Occipital lobe (tissue), 3 donors: ENCODE measurements at places on chromosomes 12 and 14.

- DNase-seq, result no peak
Measured at GRCh38 chr14:31018057-31018645, 7.3 kb upstream of the AP4S1 start.

DNA sequence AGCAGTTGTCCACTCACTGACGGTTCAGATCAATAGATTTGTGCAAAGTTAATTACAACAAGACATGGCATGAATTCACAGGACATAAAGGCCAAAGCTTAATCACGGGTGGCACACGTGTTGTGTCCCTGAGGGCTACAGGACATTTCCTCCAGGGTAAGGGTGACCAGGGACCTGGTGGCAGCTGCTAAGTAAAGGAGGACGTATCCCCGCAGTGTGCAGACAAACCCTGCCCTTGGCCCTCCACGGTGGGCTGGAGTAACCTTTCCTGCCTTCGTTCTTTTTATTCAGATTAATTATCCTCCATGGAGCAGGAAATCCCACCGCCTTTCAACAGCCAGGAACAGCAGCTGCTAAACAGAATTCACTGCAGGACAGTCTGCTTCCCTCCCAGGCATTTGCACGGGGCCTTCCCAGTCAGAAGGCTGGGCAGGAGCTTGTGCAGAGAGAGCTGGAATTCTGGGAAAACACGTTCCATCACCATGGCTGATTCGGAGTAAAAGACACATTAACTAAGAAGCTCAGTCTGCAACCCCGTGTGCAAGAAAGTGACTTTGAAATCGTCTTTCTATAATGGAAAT, 289.9 kb upstream of the SFSWAP start:
- no peak for DNase-seq

GRCh38 chr12:114166362-114166761, 200.2 kb upstream of the RBM19 start:
- DNase-seq, result no peak

- no peak for DNase-seq
Measured at GRCh38 chr12:62888454-62889110, 46.4 kb downstream of the PPM1H start.

DNA sequence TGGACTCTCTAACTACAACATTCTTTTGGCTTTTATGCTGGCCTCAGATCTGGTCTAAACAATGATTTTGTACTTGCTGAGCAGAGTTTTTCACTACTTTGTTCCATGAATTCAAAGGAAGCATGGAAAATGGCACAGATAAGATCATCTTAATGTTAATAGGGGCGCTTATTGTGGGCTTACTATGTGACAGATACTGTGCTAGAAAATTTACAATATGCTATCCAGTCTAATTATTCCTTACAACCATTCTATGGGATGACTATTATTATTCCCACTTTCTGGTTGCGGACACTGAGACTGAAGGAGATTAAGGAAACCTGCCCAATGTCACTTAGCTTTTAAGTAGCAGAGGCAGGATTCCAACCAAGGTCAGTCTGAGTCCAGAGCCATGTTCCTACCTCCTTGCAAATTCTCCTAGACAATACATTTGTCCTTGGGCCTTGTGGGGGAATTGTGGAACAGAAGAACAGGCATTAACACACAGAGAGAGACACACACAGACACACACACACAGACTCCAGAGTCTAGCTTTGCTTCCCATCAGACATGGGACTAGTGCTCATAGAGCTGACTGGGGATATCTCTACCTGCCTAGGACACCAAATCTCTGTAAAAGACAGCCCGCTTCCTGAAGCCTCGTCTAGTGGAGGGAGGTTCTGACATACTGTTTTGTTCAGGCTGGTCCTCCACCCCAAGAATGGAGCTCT, 107.7 kb downstream of the SLC38A1 start:
- DNase-seq, result no peak

GRCh38 chr14:105562713-105563346, 36.4 kb downstream of the TMEM121 start:
- no peak for DNase-seq

DNA sequence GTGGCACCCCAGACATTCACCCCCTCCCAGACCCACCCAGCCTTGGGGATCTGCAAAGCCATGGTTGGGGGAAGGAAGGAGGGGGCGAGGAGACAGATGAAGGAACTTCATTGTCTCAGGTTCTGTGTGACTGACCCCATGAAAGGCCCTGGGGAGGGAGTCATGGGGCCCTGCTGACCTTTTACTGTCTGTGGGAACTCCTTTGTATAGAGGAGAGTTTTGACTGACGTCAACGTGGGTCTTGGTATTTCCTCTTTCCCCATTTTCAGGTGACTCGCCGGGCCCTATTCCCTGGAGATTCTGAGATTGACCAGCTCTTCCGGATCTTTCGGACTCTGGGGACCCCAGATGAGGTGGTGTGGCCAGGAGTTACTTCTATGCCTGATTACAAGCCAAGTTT, 3.1 kb upstream of the RAB5B start:
- no peak for DNase-seq

GRCh38 chr12:123715195-123715594, 3.0 kb downstream of the ATP6V0A2 start:
- DNase-seq, result no peak

DNA sequence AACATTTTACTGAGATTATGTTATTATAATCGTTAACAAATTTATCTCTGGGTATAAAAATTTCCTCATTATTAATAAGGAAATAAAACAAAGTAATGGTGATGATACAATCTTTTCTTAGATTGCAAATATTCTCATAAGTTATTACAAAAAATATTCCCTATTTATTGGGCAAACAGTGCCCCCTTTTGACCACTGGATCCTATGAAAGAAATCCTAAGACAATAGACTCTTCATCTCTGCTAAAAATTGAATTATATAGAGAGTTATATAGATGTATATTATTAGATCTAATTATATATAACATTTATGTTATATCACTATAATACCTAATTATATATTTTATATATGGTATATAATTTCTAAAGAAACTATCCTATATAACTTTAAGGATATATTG, 94.2 kb upstream of the FGD4 start:
- DNase-seq, result no peak

GRCh38 chr12:117032593-117033381, 66.4 kb downstream of the TESC start:
- no peak for DNase-seq

DNA sequence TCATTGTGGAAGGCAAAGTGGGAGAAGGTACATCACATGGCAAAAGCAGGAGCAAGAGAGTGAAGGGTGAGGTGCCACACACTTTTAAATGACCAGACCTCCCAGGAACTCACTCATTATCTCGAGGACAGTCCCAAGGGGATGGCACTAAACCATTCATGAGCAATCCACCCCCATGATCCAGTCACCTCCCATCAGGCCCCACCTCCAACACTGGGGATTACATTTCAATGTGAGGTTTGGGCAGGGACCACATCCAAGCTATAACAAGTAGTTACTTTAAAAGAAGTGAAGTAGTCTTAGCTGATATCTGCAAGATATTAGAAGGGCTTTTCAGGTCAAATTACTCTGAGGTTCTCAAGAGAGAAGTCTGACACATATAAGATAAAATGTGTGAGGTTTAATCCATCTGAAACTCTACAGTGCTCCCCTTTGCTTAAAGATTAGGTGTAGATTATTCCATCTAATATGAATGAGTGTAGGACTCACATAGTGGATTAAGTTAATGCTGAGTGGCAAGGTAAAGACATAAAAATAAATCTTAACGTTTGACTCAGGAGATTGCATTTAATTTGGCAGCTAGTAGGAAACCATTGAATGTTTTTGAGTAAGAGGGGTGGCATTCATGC, 130.8 kb downstream of the TMX1 start:
- DNase-seq, result no peak

GRCh38 chr14:105176513-105176912, 4.6 kb downstream of the NUDT14 start:
- DNase-seq, result no peak

DNA sequence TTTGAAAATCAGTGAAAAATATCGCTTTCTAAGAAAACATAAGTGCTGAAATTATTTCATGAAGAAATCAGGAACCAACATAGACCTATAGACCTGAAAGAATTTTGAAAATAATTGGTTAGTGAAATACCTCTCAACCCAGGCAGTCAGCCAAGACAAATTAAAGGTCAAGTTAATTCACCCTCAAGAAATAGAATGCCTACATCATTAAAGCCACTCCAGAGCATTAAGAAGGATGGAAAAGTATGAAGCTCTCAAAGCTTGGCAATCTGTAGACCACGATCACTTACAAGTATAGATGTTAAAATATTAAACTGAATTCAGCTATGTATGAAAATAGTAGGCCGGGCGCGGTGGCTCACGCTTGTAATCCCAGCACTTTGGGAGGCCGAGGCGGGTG, 48.3 kb downstream of the SFSWAP start:
- DNase-seq, result no peak

GRCh38 chr14:104420990-104421389, 158.6 kb upstream of the C14orf180 start:
- DNase-seq, result no peak

DNA sequence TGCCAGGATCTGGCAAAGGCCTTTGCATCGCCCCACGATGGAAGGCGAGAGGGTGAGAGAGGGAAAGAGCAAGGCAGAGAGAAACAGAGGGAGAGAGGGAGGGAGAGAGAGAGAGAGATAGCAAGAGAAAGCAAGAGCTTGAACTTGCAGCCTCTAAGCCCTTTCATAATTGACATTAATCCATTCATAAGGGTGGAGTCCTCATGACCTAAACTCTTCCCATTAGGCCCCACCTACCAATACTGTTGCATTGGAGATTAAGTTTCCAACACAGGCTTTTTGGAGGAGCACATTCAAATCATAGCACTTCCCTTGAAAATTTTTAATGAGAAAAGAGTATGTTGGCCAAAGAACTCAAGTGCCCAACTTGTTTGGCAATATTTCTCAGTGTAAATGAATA, 48.6 kb upstream of the ZDHHC17 start:
- no peak for DNase-seq

GRCh38 chr12:107649661-107650061, 35.9 kb upstream of the PWP1 start:
- DNase-seq, result no peak

DNA sequence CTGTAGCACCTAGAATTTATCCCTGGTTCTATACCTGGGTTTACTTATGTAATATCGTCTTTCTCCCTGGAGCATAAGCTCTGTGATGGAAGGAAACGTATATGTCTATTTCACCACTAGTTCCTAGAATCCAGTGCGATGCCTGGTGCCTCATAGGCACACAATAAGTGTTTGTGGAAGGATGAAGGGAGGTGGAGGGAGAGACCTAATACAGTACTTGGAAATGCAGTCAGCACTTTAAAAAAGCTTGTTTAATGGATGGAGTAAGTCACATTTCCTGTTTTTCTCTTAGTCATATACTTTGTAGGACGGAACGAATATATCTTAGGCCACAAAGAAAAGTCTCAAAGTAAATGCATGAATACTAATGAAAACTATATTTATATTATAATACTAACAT, 186.5 kb upstream of the HMGA2 start:
- DNase-seq, result no peak

DNA sequence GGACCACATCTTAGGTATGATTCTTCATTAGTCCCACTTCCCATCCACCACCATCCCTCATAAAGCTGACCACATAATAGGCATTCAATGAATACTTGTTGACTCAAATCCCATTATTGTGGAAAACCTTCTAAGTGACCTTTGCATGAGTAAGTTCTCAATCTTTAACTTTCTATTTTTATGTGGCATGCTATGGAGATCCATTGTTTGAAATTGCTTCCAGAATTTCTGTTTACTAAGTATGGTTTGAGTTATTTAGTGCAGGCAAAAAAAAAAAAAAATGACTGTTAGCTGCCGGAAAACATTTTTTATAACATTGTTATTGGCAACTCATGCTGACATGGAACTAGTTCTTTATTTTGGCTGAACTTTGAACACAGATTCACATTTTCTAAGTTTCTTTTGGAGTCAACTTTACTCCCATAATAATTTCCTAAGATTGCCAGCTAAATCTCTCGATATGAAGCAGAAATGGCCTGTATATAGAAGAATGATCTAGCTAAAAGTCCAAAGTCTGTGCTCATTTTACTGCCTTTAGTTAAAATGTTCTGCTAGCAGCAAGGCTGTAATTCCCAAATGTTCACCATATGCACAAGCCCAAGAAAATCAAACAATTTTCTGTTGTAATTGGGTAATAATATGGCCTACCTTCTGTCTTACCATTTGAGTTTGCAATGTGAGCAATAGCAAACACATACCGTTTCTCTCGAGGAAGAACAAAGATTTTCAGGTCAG, 77.9 kb downstream of the PTGER2 start:
- no peak for DNase-seq

GRCh38 chr12:65830305-65830704, 6.0 kb downstream of the HMGA2 start:
- DNase-seq, result no peak

GRCh38 chr12:94790825-94791224, 140.5 kb upstream of the TMCC3 start:
- no peak for DNase-seq

DNA sequence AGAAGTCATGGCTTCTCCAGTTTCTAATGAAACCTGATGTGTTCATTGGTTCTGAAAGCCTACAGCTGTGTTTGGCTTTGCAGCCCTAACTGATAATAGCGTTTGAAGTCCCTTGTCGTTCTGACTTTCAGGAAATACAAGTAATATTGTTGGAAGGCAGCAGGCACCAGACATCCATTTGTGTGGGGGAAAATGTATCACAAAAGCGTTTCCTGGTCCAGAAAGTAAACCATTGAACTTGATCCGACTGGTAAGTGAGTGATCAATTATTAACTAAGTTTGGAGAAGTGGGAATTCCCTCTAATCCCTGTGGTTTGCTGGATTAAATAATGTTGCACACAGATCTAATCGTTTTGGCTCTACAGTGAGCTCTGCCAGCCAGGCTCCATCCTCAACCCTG, 77.3 kb upstream of the LTA4H start:
- no peak for DNase-seq

DNA sequence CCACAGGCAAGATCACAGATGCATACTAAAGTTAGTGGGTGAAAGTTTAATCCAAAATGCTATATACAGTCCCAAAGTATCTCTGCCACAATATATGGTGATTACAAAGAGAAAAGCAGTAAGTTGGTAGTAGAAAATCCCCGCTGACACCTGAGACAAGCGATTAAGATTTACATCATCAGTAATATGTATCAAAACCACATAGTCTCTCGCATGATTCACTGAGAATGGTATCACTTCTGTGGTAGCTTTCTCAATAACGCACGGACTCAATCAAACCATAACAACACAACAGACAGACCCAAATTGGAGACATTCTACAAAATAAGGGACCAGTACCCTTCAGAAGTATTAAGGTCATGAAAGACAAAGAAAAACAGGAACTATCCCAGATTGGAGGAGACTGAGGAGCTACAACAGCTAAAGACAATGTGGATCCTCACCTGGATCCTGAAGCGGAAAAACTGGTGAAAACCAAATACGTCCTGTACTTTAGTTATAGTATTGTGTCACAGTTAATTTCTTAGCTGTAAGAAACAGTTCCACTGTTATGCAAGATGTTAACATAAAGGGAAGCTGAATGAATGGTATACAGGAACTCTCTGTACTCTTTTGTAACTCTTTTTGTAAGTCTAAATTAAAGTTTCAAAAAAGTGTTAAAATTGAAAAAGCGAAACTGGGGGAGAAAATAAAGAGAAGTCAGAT, 51.0 kb downstream of the SPTLC2 start:
- DNase-seq, result no peak

GRCh38 chr14:64369201-64369600, 19.0 kb upstream of the MTHFD1 start:
- no peak for DNase-seq

GRCh38 chr14:35374263-35374712, 30.3 kb downstream of the NFKBIA start:
- no peak for DNase-seq

GRCh38 chr12:111581434-111582132, 17.5 kb downstream of the ATXN2 start:
- no peak for DNase-seq

GRCh38 chr14:30519961-30520360, 39.0 kb upstream of the G2E3 start:
- no peak for DNase-seq
